ENCODE measurements at places on chromosomes 11 and 22. TPM values are rescaled to one million over a fixed set of nuclear protein-coding genes. Genes with fewer than 3 reads are reported as not detected.

Gene DBX1
- not detected for total RNA-seq

Gene RGL4
- 0.24 TPM for total RNA-seq

- DNase-seq = no peak
Observed at GRCh38 chr22:20953668-20954500, 13.2 kb upstream of the AIFM3 start.

DNA sequence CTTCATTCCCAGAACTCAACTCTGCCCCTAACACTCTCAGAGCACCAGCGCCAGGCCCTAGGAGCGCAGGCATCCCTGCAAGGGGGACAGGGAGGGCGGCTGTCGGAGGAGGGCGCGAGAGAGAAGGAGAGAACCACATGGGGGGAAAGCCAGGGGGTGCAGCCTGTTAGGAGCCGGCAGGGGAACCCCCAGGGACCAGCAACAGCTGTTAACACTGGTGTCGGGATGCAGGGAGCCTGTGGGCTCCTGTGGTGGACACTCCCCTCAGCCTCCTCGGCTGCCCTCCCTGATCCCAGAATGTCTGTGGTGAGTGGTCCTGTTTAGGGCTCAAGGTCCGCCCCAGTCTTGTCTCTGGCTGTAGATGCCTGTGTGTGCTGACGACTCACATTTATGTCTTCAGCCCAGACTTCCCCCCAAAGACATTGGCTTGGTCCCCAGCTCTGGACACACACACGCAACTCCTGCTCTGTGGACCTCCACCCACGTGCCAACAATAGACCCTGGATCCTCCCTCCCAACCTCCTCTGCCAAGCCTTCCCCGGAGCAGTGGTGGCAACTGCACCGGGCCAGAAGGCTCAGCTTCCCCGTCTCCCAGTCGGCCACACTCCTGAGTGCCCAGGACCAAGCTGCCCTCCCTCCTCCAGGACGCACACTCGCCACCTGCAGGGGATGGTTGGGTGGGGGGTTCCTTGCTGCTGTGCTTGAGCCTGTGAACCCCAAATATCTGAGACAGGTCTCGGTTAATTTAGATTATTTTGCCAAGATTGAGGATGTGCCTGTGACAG lies 817 bp upstream of the IFITM5 start:
- DNase-seq = no peak

Gene DEUP1
- total RNA-seq = not detected

DNA sequence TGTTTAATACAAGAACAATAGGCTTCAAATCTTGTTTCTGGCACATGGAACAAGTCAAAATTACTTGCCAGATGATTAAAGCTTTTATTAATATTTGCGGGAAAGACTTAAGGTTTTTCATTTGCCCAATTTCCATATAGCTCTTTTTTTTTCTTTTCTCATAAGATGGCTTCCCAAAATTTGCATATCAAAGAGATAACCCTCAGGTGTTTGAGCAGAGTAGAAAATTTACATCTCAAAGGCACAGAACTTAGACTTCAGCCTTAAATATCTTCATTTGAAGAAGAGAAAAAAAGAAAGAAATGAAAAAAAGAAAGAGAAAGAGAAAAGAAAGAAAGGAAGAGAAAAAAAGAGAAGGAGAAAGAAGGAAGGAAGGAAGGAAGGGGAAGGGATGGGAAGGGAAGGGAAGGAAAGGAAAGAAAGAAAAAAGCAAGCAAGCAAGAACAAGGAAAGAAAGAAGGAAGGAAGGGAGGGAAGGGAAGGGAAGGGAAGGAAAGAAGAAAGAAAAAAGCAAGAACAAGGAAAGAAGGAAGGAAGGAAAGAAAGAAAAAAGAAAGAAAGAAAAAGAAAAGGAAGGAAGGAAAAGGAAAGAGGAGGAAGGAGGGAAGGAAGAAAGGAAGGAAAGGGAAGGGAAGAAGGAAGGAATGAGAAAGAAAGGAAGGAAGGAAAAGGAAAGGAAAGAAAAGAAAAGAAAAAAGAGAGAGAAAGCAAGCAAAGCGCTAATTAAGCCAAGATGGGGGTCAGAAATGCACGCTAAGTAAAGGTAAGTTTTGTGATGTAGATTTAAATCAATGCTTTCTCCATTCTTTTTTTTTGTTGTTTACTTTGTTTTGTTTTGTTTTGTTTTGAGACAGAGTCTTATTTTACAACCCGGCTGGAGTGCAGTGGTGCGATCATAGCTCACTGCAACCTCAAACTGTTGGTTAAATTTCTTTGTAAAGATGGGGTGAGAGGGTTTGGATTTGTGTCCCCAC lies 20.2 kb upstream of the IFITM3 start:
- DNase-seq = no peak

DNA sequence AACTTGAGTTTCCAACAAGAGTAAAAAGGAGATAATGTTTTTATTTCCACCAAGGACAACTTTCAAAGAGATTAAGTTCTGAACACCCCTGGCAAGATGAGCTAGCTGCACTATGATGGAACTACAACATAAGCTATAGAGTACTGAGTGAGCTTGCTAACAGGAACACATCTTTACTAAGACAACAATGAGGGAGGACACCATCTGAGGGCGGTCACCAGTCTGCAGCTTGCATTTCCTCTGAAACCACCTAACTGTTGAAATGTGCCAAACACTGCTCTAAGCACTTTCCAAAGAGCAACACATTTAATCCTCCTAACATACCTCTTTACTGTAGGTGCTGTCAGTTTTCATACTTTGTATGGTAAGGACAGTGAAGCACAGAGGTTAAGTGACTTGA lies 68.4 kb downstream of the TCF20 start:
- no peak for DNase-seq

Gene INPP5J
- 13.8 TPM for total RNA-seq

DNA sequence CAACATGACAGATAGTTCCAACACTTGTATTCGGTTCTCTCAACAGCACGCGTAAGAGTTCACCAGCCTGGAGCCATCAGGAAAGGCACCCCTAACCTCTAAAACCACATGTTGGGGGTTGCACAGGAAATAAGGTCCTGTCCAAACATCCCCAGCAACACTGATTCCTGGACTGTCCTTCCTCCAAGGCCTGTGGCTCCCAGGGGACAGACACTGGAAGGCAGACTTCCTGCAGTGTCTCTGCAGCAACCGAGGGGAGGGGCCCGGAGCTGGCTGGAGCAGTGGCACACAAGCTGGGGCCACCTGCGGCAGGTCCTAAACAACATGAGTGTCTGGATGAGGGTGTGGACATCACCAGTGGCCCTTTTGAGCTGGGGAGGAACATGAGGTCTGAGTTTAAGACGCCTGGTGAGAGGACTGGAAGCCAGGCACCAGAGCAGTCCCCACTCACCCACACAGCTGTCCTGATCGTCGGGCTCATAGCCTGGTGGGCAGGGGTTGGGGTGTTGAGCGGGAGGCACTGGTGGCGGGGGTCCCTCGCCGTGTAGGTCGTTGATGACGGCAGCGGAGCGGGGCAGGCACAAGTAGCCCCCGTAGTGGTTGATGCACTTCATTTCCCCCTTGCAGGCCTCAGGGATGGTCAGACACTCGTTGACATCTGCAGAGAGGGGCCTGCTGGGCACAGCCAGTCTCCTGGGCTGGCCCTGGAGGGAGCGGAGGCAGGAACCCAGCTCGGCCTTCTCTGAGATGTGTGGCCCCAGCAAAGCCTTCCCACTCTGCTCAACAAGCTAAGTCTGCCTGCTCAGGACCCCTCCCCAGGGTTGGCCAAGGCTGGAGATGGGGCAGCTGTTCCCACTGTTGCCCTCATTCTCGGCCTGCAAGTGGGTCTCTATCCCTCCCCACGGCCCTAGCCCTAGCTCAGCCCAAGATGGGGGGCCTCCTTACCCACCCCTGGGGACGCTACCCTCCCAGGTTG lies 1.6 kb downstream of the EFEMP2 start:
- no peak for DNase-seq

Data from cardiac septum (tissue), 1 donor.